ENCODE measurements at places on chromosomes 4 and X.

DNA sequence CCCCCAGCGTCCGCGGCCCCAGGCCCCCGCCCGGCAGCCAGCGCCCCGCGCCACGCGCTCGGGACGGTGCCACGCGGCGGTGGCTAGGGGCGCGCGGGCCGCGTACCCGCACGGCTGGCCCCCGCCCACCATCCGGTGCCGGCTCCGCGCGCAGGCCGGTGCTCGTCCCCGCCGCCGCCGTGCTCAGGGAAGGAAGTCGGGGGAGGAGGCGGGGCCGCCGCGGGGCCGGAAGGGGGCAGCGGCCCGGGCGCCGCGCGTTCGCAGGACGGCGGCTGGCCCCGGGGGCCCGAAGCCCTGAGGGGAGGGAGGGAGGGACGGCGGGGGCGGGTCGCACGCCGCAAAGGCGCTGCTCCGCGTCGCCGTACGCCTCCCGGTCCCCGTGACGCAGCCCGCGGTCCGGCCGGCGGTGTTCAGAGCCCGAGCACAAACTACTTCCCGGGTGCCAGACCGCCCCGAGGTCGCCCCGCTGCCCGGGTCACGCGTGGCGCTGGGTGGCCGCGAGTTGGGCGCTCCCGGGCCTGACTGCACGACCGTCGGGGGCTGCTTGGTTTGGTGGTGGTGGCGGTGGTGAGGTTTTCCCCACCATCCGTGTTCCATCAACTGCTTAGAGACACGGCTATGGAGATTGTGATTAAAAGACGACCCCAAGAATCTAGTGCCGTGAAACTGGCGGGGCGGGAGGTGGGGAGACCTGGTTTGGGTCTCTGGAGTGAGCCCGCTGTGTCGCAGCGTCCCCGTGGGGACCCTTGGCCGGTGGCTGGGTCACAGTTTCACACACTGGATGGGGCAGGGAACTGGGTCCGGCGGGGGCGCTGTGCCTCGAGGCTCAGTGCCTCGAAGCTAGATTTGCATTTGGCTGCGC lies at the start of gene DCTD:
Gene DCTD (minus strand): TSS at position 205 of the 862 bp plus-strand sequence. CDS start 1,818 bp downstream, outside the sequence.
- DNase-seq = no peak

GRCh38 chrX:153423652-153424051 lies 12.4 kb downstream of the ZFP92 start:
- DNase-seq = no peak

GRCh38 chr4:57265831-57266582 lies 155.8 kb upstream of the IGFBP7 start:
- DNase-seq = no peak

- no peak for DNase-seq
Measured at GRCh38 chr4:10108391-10108790, 8.2 kb downstream of the WDR1 start.

DNA sequence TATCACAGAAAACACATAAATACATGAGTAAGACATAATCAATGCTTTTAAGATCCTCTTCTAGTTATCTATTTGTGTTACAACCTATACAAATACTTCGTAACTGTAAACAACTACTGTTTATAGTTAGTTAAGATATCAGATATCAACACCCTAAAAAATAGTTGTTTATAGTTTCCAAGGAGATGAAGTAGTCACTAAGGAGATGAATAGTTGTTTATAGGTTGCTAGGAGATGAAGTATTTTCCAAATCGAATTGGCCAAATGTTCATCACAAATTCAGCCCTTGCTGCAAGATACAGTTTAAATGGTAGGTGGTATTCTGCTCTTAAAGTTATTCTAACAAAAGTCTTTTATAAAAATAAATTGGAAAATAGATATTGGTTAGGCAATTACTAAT lies 618.2 kb upstream of the PCDH10 start:
- no peak for DNase-seq

GRCh38 chrX:6738518-6739470 lies 203.9 kb upstream of the VCX3A start:
- no peak for DNase-seq

GRCh38 chr4:147674073-147674472 lies 9.9 kb downstream of the PRMT9 start:
- no peak for DNase-seq

DNA sequence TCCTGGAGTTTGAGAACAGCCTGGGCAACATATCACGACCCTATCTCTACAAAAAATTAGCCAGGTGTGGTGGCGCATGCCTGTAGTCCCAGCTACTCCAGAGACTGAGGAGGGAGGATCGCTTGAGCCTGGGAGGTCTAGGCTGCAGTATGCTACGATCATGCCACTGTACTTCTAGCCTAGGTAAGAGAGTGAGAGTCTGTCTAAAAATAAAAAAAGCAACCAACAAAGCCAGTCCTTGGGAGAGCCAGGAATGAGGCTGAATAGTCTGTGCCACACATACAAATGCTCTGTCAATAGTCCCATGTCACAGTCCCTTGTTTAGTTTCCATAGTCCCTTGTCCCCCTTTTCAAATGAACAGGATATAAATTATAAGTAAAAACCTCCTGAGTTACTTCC lies 19.3 kb upstream of the PRSS48 start:
- no peak for DNase-seq

- DNase-seq = no peak
Measured at GRCh38 chrX:139945075-139945474, 12.2 kb upstream of the ATP11C start.

- DNase-seq = no peak
Measured at GRCh38 chr4:138869631-138870030, 145.9 kb upstream of the NOCT start.

DNA sequence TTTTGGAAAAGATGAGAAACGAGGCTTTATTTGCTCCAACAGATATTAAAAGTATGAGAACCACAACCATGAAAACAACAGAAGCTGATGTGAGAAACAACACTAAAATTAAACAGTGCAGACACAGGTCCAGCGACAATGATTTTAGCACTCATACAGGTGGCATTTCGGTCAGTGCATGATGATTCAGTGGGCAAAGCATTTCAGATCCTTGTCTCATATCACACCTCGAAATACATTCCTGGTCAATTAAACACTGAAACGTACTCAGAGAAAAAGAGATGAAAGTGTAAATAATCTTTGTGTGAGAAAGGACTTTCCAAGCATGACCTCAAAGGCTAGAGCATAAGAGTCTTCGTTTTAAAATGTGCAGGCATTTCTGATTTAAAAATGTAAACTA lies 85.2 kb downstream of the ACOX3 start:
- DNase-seq = no peak

- DNase-seq = no peak
Measured at GRCh38 chr4:25654971-25655963, at the start of gene SLC34A2. TSS of gene SLC34A2 (plus strand) at chr4:25655851. CDS start at chr4:25662501, 6,650 bp downstream.

DNA sequence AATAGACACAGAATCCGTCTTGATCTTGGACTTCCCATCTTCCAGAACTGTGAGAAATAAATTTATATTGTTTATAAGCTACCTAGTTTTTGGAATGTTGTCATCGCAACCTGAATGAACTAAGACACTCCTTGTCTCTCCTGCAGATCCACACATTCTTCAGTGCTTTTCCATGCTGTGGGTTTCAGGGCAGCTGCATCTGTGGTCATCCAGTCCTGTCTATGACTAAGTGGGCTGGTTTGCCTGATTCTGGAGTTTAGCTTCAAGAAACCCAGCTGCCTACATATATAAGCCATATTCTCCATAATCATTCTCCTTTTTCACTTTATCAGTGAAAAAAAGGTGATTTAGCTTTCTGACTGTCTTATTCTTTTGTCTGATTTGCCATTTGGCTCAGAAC lies 170.3 kb upstream of the KIT start:
- no peak for DNase-seq

- DNase-seq = no peak
Measured at GRCh38 chr4:176653401-176654220, 139.1 kb downstream of the VEGFC start.

GRCh38 chr4:151908201-151908600 lies 147.4 kb upstream of the GATB start:
- DNase-seq = no peak

- no peak for DNase-seq
Measured at GRCh38 chr4:123405267-123405865, 8.8 kb downstream of the SPRY1 start.

DNA sequence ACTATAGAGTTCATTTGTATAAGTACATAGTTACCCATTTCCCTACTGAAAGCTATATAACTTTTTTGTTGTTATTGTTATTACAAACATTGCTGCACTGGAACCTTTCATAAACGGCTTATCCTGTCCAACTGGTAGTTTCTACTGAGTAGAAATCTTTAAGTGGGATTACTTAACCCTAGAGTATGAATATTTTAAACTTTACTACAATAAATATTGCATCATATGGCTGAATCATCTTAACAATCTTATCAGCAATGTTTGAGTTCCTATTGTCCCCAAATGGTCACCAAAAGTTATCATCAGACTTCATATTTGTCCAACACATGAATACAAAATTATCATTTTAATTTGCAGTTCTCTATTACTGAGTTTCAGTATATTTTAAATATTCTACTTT lies 40.5 kb downstream of the LCORL start:
- DNase-seq = no peak

- no peak for DNase-seq
Measured at GRCh38 chr4:16104520-16104919, 20.7 kb upstream of the PROM1 start.

DNA sequence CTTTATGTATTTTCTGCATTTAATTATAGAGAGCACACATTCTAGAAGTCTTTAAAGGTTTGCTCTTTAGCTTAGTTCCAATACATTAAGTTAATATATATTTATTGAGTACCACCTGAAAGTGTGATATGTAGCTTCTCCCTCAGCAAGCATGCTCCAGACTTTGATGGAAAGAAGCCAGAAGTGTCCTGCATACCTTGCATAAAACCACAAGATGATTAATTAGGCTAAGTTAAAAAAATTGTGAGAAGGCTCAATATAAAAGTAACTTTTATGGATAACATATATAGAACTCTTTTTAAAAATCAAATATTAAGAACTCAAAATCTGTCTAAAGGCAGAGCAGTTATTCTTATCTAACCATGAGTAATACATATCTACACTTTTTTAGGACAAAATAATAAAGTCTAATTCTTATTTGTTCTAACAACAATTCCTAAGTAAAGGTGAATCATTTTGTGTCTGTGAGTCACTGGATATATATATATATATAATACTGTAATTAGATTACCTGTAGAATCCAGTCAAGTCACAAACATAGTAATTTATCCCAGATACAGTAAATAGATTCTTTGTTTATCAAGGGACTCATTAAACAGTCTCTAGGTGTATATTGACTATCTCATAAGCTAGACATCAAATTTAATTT lies 51.2 kb downstream of the INTS12 start:
- DNase-seq = no peak

DNA sequence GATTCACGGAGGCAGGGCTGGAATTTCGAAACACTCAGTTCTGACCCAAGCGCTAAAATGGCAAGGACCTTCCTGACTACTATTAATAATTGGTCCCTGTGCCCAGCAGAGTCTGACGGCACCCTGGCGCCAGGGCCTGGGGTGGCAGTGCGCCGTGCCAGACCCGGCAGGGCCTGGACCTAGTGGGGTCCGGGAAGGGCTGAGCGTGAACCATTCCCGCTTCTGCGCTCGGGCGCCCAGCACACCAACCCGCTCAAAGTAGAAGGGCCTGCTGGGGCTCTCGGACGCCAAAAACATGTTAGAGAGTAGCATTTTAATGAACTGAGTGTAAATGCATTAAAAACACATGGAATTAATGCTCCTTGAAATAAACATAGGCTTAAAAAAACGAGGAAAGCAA lies 346.7 kb upstream of the SFRP2 start:
- DNase-seq = no peak

DNA sequence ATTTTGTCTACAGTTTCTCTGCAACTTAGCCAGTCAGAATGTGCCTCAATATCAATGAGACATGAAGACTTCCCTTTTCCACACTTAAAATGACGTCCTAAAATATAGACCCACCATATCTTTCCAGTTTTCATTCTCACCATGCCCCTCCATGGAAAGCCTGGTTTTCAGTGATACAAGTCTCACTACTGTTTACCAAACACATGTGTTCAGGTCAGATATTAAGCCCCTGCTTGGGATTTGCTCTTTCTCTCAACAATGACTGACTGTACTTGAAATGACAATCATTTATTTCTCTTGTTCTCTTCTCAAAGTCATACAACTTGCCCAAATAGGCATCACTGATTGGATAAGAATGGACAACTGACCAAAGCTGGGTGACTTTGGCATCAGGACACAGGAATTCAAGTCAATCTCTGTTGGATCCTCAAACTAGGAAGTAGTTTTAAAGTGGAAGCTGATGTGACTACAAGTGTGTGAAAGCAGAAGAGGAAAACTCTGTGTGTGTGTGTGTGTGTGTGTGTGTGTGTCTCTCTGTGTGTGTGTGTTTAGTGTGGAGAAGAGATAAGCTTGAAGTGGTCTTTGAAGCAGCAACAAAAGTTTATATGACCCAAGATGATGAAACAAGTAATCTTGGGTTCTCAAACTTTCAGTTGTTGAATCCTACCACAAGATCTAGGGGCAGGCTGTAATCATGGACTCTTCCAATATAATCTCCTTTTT lies 217.4 kb upstream of the FGF13 start:
- no peak for DNase-seq

- DNase-seq = no peak
Measured at GRCh38 chrX:152445926-152446325, 5.2 kb downstream of the GABRA3 start.

GRCh38 chr4:171674781-171675180 lies 138.4 kb upstream of the GALNTL6 start:
- DNase-seq = no peak

GRCh38 chrX:154714925-154715324 lies 36.0 kb downstream of the GAB3 start:
- DNase-seq = peak; percentile 11

Measured in NCI-H2227 treated with DMSO at 0.1 percent for 48 hours (cell line).